ENCODE measurements at places on chromosomes 6 and 20.

GRCh38 chr20:57499676-57500075 is 25.3 kb downstream of the CTCFL start:
- no peak for DNase-seq

GRCh38 chr20:50788045-50788991 is 6.5 kb upstream of the BCAS4 start:
- no peak for DNase-seq

GRCh38 chr20:56793916-56794315 is 164.8 kb downstream of the TFAP2C start:
- DNase-seq = no peak

GRCh38 chr20:12318043-12318442 is 400.4 kb downstream of the BTBD3 start:
- DNase-seq = no peak

DNA sequence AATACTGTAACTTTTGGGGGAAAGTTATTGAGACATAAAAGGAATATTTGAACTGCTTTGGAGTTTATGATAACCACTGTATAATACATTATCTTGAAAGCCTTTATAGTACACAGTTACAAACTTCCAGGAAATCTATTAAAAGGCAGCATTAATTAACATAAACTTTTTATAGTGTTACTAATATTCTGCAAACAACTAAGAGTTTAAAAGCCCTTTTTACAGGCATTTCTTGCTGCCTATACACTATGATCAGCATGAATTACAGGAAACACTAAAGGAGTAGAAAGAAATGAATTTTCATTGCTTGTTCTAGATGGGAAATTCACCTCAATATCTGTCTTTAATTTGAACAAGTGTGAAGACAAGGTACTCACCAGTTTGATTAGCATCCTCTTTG is 252.3 kb upstream of the ZFP64 start:
- DNase-seq = no peak

GRCh38 chr6:28303570-28303969 is 22.2 kb downstream of the PGBD1 start:
- no peak for DNase-seq

DNA sequence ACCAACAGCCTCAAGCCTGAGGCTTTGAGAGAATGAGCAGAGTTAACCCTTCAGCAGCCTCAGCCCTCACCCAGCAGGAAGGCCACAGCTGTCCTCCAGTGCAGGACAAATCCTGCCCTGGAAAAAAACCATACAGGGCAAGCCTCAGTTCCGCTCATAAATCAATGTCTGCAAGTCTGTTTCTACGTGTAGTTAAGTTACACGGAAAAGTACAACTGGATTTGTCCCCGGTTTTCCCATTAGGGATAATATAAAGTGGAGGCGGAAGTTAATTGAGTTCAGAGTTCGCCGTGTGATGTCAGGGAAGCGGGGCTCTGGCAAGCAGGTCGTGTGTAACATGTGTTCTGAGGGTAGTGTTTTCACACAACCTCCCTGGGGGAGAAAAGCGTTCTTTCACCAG is 44.2 kb upstream of the EYA2 start:
- no peak for DNase-seq

DNA sequence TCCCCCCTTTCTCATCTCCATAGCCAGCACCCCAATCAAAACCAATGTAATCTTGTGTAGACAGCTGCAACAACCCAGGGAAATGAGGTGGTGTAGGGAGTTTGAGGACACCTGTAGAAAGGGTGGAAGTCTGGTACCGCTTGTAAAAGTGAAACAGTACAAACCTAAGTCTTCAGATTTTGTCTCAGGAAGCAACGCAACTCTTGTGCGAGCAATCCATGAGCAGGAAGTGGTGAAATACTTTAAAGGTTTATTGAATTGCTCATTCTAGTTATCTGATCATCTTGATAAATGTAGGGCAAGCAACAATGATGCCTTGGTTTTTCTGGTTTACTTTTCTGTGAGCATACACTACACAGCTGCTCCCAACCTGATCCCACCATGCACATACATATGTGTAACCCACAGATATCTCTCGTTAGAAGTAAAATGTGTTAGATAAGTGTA is 71.1 kb upstream of the THEMIS start:
- peak; percentile 86 for DNase-seq

GRCh38 chr20:10217721-10218410 is 764 bp upstream of the SNAP25 start:
- DNase-seq = peak; percentile 83

- no peak for DNase-seq
Measured at GRCh38 chr20:25282796-25283195, 34.9 kb downstream of the PYGB start.

- DNase-seq = no peak
Measured at GRCh38 chr6:170291271-170292110, 613 bp upstream of the DLL1 start.

DNA sequence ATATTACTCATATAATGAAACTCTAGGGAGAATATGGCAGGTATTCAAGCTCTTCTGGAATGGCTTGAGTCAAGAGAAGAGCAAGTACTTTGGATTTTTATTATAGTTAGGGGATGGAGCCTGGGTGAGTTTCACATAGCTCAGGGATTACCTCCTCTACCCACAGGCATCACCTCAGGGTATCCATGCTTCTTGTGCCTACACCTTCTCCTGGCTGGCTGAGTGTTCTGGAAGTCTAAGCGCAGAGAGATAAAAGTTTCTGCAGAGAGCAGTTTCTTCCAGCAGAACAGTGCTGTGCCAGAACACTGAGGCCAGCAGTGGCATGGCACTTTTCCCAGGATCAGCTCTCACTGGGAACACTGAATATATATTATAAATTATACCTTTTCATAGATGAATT is 199.7 kb upstream of the KCNQ5 start:
- no peak for DNase-seq

DNA sequence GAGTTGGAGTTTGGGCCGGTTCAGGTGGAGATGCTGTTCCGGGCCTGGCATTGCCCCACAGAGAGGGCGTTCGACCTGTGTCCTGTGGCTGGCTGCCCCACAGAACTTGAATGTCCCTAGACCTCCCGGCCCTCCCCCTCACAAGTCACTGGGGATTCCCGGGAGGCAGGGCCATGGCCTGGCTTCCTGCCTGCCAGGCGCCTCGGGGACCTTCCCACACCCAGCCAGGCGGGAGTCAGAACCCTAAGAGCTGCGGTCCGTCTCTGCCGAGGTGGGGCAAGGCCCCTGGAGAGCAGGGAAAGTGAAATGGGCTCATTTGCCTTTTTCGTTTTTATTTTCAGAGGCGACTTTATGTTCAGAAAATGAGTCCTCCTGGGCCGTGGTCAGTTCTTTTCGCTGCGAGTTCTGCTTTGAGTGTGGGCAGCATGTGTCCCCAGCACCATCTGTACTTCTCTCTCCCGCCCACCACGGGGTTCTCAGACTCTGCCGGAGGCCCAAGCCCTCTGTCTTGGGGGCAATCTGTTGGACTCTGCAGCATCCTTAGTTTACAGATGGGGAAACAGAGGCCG is 8.5 kb downstream of the RBM38 start:
- DNase-seq = no peak

GRCh38 chr6:150202404-150202803 is 59.6 kb downstream of the PPP1R14C start:
- DNase-seq = no peak

DNA sequence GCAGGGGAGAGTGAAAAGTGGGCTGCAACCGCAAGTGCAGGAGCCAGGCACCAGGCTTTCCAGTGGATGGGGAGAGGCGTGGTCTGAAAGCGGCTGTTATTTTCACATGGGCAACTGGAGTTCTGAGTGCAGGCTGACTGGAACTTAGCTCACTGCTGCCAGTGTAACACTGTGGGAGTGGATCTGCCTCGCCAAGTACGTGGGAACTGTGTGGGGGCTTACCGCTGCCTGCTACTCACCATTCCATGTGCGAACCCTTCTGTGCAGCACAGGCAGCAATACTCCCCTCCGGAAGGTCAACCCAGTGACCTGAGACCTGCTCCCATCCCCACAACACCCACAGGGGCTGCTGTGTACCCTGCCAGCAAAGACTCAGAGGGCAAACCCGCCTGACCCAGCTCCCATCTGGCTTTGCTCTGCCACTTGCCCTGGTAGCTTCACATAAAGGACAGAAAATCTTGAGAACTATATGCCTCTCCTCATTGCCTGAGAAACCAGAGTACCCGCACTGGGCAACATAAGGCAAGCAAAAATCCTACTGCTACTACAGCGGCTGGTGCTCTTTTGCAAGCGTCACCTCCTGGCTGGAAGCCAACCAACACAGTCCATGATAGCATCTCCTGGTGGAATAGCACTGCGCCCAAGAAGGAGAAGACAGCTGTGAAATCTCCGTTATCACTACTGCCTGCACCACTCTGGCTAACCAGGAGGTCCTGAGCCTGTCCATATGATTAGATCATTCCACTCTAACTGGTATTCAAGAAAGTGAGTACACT is 54.4 kb upstream of the SIRPG start:
- DNase-seq = no peak

DNA sequence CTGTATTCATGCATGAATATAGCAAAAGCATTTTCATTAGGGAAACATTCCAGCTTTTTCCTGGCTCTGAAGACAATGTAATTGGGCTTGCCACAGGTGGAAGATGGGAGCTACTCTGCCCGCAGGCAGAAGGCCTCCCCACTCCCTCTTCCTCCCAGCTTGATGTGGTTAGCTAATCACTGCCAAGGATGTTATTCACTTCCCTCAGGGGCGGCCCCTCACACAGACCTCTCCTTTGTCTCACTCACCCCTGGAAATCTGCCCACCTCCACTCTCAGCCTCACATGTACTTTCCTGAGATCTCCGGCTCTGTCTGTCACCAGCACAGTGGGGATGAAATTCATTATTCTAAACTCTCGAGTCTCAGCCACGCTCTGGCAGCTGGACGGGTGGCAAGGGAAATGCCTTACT is 100.7 kb downstream of the ANKRD60 start:
- peak; percentile 81 for DNase-seq

GRCh38 chr6:1287103-1287591 is 24.8 kb upstream of the FOXQ1 start:
- peak; percentile 76 for DNase-seq

DNA sequence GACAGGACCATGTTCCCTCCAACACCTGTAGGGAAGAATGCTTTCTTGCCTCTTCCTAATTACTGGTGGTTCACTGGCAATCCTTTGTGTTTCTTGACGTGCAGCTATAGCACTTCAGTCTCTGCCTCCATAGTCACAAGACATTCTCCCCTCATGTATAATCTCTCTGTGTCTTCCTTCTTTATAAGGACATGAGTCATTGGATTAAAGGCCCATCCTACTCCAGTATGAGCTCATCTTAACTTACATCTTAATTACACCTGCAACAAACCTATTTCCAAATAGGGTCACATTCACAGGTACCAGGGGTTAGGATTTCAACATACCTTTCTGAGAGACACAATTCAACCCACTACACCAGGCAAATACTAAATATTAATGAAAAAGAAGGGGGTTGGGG is 213.6 kb downstream of the RNGTT start:
- DNase-seq = no peak

GRCh38 chr6:39910744-39911143 is 23.5 kb downstream of the MOCS1 start:
- DNase-seq = no peak

GRCh38 chr6:38673397-38674165 is 29.4 kb downstream of the GLO1 start:
- DNase-seq = no peak

- DNase-seq = no peak
Measured at GRCh38 chr6:165821754-165822153, 158.7 kb upstream of the PDE10A start.

GRCh38 chr6:113381959-113382358 is 475.2 kb upstream of the MARCKS start:
- no peak for DNase-seq

DNA sequence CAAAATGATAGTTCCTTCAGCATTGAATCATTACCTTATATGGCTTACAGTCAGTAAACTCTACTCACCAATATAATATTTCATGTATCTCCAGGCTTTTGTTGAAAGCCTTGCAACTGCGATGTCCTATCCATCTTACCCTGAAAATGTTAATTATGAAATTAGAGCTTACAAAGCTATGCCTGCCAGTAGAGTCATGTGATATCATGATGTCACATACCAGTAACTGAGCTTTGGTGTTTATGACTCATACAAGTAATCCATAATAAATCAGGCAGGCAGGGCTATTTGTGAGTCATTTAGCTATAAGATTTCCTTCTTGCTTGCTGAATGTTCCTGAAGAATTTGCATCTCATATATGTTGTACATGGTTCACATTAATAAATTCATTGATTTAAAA is 44.9 kb upstream of the FAM83B start:
- peak; percentile 63 for DNase-seq

DNA sequence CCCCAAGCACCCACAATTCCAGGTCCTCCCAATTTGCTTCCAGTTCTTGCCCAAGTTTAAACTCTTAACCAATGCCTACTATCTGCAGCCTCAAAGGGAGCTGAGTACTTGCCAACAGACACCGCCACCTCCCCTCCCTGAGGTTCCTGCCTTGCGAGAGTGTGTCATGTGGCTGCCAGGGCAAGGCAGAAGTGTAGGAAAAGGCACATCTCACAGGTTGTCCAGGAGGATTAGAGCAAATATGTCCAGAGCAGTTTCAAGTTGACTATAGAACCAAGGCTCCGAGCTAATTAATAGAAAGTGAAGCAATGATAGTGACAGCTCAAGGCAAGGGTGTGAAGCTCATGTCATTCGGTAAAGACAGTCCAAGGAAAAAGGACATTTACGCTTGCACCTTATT is 127.8 kb downstream of the ATXN1 start:
- no peak for DNase-seq

DNA sequence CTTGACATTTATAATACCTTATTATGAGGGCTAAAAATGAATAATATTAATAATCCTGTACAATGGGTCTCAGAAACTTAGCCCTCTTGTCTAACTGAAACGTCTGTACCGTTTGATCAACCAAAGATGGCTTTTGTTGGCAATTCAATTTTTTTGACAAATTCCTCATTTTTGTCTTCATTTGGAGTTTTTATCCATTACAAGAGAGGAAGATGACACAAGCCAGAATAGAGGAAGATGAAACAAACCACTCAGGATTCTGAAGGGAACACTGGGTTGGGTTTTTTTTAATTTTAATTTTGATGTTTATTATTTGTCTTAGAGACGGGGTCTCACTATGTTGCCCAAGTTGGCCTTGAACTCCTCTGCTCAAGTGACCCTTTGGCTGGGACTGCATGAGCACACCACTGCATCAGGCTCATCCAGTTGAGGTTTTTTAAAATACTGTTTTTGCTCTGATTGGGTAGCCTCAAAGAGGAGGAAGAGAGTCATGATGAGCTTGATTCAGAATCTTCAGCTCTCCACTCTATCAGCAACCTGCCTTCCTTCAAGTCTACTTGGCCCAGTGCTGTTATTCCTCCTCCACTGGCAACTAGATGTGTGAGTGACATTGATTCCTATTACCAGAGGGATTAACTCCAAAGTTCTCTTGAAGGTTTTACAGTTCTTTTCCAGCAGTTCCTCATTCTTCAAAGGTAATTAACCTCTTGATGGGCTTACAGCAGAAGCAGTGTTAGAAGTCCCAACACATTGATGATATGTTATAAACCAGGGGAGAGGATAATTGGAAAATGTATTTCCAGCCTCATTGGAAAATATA is 71.3 kb downstream of the ATXN1 start:
- no peak for DNase-seq

Data from non-pigmented ciliary epithelial cell (primary cell).